ENCODE measurements at places on chromosomes 13 and 19.

- ATAC-seq, result no peak
These were observed 205.6 kb downstream of the LHFPL6 start for GRCh38 chr13:39397226-39397895.

DNA sequence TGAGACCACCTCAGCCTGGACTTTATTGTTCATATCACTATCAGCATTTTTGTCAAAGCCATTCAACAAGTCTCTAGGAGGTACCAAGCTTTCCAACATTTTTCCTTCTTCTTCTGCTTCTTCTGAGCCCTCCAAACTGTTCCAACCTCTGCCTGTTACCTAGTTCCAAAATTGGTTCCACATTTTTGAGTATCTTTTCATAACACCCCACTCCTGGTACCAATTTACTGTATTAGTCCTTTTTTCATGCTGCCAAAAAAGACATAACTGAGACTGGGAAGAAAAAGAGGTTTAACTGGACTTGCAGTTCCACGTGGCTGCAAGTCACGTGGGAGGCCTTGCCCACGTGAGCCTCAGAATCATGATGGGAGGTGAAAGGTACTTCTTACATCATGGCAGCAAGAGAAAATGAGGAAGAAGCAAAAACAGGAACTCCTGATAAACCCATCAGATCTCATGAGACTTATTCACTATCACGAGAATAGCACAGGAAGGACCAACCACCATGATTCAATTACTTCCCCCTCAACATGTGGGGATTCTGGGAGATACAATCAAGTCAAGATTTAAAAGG, 215.1 kb downstream of the PCDH17 start:
- no peak for ATAC-seq

DNA sequence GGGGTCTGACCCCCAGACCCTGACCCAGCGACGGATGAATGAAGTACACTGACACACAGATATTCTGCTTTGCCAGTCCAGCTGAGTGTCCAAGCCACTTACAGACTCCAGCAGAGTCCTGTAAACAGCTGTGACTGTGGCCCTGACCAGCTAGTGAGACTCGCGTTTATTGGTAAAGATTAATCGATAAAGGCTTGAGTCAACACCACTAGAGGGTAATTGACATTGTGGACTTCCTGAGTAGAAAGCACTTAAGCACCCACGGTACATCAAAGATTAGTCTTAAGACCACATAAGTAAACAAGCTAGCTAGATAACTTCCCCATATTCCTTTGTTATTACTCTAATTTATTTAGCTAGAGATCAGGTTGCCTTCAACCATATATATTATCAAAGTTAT, 146.0 kb downstream of the OXGR1 start:
- ATAC-seq, result no peak

DNA sequence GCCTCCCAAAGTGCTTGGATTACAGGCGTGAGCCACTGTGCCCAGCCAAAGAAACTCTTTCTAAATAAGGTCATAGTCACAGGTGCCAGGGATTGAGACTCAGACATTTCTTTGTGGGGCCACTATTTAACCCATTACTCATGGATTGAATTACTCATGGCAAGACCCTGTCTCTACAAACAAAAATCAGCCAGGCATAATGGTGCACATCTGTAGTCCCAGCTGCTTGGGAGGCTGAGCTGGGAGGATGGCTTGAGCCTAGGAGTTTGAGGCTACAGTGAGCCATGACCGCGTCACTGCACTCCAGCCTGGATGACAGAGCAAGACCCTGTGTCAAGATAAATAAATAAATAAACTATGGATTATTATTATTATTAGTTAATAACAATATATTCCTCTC, 3.6 kb upstream of the KLF2 start:
- no peak for ATAC-seq

DNA sequence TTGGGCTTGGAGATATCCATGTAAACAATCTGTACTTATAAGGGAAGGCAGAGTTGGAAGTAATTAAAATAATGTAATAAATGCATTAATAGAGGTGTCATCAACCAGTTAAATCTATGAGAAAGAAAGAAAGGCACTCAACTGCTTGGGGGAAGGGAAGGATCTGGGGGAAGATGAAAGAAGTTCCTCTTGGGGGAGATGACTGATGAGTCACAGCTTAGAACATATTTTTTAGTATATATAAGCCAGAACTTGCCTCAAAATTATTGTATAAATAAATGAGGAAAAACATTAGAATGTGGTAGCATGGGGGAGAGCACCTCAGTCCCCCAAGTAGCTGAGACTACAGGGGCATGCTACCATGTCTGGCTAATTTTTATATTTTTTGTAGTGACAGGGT, 205.8 kb downstream of the GGACT start:
- ATAC-seq, result no peak

GRCh38 chr19:45701676-45702075, 9.2 kb downstream of the QPCTL start:
- ATAC-seq, result peak; percentile 9

DNA sequence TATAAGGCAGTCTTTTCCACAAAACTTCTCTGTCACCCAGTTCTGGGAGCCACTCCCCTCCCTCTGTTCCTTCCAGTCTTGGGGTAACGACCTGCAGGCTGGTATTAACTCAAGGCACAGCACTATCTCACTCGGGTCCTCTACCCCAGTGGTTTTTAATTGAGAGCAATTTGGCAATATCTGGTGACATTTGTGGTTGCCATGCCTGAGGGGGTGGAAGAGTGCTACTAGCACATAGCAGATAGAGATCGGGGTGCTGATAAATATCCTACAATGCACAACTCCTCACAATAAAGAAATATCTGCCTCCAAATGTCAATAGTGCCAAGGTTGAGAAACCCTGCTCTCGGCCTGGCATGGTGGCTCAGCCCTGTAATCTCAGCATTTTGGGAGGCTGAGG, 117.7 kb upstream of the ABCC4 start:
- ATAC-seq, result no peak

DNA sequence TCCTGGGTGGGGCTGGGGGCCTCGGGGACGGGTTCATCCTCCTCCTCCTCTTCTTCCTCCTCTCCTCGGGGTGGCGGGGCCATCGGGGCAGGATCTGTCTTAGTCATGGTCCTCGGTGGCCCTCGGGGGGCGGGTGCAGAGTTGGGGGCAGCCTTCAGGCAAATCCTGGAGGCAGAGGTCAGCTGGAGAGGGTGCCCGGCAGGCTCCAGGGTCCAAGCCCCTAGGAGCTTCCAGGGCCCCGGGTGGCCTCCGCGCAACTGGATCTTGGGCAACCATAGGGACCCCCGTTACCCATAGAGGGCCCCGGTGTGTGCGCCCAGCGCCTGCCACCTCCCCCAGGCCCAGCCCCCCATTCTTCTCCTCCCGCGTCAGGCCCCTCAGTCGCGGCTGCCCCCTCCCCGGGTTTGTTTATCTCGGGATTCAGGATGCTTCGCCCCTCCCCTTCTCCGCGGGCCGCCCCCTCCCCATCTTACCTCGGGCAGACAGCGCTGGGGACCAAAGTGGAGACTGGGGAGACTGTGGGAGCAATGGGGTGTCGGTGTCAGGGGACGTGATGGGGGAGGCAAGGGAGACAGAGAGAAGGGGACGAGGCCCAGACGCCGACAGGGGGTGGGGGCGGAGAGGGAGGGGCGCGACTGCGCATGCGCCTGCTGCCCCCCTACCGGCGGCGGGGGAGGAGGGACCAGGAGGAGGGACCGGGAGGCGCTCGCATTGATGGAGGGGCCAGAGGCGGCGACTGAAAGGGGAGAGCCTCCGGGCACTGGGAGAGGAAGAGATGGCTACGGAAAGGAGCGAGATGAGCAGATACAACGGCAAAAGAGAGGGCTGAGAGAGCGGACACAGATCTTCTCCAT, at the start of gene CLIP3:
Gene CLIP3, minus strand, starts transcription at position 623 of the 854 bp plus-strand sequence. Its CDS starts 516 bp downstream, at position 107.
- ATAC-seq, result peak; percentile 7

- no peak for ATAC-seq
These were observed 17.4 kb downstream of the PPFIA3 start for GRCh38 chr19:49136771-49137171.

DNA sequence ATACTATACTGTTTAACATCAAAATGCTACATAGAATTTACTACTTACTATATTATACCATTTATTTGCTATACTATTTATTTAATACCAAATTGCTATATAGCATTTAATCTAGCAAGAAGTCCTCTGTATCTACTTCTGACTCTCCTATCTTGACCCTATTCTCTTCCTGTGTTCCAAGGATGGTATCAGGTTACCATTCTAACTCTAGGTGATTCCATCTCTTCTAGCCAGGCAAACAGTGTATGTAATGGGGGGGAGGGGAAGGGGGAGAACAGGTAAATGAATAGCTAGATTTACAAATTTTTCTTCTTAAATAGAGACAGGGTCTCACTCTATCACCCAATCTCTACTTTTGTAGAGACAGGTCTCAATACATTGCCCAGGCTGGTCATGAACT, 200.3 kb downstream of the DIAPH3 start:
- ATAC-seq, result no peak

DNA sequence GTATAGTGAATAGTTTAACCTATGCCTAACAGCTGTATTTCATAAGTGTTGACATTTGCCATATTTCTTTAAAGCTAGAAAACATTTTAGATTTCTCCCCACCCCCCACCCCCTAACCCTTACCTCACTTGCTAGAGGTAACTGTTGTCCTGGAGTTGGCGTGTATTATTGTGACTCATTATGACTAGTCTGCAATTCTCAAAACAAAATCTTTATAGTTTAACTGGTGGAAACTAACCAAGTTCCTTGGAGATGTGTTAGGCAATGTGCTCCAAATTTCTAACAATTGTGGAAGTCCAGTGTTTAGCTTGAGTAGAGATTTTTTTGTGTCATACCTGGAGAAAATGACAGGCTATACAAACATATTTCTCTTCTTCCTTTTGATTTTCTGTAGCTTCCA, 38.0 kb downstream of the KCTD4 start:
- peak; percentile 77 for ATAC-seq

GRCh38 chr13:34224877-34225276, 406.9 kb downstream of the RFC3 start:
- ATAC-seq, result no peak

GRCh38 chr19:4914736-4915501, 5.6 kb downstream of the UHRF1 start:
- peak; percentile 80 for ATAC-seq

DNA sequence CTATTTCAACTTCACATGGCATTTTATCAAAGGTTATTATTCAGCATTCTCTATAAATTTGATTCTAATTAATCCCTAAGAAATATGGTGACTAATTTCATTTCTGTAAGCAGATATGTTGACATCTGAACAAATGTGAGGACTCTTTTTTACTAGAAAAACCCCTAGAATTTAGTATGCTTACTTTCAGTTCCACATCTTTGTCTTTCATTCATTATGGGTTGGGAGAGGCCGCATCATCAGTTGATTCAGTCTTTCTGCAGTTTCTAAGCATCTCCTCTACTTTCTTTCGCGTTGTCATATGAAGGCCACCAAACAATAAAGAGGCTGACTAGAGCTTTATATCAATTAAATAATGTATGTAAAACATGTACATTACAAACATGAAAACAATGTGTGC, 55.4 kb upstream of the MTIF3 start:
- ATAC-seq, result no peak

- ATAC-seq, result no peak
These were observed 542.1 kb downstream of the UQCRFS1 start for GRCh38 chr19:28670836-28671235.

DNA sequence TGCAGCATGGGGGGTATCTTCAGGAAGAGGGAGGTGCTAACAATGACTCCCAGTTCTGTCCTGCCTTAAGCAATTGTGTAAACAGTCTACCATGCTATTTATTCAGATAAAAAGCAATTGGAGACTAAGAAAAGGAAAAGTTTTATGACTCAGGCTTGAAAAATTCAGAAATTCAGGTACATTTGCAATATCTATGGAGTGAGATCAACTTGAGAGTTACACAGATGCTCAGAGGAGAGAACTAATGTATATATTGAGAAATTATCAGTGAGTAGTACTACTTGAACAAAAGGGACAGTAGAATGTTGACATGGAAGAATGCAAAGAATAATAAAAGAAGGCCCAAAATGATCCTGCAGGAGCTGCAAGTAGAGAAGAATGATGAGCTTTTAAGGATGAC, 277.6 kb upstream of the DACH1 start:
- ATAC-seq, result no peak

DNA sequence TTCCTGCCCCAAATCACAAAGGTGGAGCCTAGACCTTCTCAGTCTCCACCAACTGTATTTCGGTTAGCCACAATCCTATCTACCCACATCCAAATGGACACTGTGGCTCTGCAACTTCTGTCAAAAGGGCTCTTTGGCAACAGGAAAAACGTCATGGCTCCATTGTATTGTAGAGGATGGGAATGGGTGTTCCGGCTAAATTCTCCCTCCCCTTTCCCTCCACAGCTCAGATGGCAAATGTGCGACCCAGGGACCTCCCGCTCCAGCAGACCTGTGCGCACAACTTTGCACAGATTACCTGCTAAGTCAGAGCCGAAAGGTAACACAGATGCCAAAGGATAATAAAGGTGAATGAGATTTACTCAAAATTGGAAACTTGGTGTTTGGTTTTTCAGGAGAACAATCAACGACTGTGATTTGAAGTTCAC, 968 bp upstream of the KL start:
- ATAC-seq, result no peak

- no peak for ATAC-seq
These were observed 287.6 kb upstream of the SGCG start for GRCh38 chr13:22893204-22893603.

GRCh38 chr13:95870421-95870820, 182.8 kb downstream of the UGGT2 start:
- ATAC-seq, result no peak

- no peak for ATAC-seq
These were observed 146.2 kb downstream of the DCT start for GRCh38 chr13:94333131-94333820.

GRCh38 chr19:5281588-5281987, 59.0 kb downstream of the PTPRS start:
- peak; percentile 26 for ATAC-seq

DNA sequence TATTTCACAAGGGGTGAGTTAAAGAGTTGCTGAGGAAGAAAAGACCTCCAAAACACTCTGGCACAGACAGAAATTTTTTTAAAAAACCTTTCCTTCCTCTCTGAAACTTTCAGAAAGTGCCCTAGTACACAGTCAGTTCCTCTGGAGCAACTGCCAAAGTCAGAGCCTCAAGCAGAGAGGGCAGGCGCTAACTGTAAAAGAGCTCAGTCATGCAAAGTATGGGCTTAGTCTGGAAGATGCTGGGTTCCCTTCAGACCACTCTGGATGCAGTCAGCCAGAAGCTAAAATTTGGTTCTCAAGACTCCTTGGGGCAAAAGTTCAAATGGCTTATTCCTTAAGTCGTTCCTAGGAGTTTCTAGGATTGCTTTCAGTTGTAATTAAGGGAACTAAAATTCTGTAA, 671.6 kb downstream of the PCDH9 start:
- no peak for ATAC-seq

GRCh38 chr19:41457241-41457640, 14.3 kb downstream of the ERICH4 start:
- no peak for ATAC-seq

DNA sequence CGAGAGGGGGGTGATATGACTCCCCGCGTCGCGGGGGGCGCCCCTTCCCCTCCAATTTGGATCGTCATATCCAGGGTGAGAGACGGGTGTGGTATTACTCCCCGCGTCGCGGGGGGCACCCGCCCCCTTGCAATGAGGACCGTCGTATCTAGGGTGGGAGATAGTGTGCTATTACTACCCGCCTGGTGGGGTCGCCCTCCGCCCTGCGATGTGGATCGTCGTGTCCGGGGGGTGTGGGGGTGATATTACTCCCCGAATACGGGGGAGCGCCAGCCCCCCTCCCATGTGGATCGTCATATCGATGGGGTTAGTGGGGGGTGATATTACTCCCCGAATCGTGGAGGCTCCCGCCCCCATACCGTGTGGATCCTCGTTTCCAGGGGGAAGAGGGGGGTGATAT, 29.2 kb upstream of the RGCC start:
- ATAC-seq, result no peak

Measured in esophagus mucosa (tissue), 1 donor.